ENCODE measurements at places on chromosomes 2 and 18.

DNA sequence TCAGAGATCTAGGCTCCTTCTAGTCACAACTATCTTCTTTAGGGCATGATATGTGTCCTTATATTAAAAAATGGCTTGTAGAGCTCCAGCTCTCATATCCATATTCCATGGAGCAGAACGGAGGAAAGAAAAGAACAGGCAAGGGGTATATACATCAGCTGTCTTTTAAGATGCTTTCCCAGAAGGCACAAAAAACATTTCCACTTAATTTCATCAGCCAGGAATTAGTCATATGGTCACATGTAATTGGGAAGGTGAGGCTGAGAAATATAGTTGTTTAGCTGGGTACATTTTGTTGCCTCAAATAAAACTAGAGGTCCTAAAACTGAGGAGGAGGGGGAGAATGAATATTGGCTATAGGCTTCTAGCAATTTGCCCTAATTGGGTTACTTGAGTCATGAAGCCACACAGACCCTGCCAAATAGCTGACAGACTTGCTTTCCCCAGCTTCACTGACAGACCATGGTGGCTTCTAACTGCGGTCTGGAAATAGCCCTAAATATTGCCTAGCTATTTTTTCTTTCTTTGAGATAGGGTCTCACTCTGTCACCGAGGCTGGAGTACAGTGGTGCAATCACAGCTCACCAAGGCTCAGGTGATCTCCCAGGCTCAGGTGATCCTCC, 20.0 kb downstream of the MAIP1 start:
- DNase-seq: no peak

DNA sequence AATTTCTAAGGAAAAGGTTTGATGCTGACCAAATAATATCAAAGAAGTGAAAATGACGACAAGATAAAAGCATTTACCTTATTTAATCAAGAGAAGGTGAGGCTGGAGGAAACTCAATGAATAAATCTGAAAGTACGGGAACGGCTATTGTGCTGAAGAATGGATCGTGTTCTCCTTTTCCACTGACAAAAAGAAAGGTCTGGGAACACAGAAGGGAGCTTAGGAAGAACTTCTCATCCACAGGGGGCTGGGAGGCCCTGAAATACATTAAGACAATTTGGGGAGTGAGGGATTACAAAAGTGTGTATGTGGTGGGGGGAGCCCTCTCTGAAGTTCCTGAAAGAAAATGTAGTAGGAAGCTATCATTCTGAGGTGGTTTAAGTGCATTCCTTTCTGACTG, 582.3 kb downstream of the SLC4A3 start:
- no peak for DNase-seq

GRCh38 chr2:5692561-5693286, 540 bp downstream of the SOX11 start:
- DNase-seq: no peak

DNA sequence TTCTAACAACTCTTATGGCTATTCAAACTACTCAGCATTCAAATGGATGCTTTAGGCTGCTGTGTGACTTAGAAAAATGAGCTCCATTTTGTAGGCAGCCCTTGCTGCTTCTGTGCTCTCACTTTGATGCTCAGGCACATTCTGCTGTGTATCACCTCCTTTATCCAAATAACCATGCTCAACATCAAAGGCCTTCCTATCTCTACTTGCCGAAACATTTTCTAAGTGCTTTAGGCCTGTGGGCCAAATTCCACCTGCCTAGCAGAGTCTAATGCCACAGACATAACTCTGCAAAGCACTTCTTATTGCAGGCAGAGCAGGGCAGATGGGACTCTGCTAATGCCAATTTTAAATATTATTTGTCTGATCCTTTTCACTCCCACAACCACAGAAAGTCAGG, 397.4 kb downstream of the RND3 start:
- no peak for DNase-seq

DNA sequence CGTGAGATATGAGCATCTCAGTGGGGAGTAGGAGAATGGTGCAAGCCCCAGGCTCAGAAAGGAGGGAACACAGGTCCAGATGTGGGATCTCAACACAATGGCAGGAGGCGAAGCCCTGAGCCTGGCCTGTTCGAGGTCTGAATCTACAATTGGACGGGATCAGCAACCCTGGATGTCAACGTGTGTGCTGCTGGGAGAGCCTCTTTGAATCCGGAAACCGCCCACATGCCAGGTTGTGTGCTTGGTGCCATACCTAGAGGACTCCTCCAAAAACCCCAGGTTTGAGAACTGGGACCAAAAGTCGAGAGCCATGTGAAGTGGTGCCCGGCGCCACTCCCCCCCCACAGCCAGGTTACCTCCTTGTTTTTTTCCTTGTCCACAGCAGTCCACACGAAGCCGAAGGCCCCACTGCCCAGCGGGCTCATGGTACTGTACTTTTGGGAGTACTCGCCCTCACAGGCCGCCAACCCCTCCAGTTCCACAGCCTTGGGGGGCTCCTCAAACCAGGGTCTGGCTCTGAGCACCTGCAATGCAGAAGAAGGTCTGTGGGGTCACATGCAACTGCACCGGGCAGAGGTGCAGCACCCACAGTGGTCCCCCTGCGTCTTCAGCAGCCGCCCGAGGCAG, 20.4 kb upstream of the MTERF4 start:
- no peak for DNase-seq

DNA sequence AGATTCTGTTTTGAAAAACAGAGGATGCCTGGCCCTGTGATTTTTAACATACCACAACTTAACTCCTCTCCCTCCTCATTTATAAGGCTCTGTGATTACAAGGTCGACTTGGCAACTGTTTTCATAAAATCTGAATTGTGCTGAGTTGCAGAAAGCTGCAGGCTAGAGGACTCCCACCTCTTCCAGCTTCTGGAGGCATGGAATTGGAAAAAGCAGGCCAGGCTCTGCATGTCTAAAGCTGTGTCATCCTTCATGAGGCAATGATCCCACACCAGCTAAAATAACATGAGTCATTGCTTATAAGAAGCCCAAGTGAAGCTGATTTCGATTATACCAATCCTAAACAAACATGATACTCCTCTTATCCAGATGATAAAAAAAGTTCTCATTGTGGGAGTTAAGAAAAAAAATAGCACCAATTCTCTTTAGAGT, 11.7 kb downstream of the ARHGAP28 start:
- no peak for DNase-seq

- no peak for DNase-seq
These were observed 175.4 kb downstream of the ZNF521 start for GRCh38 chr18:25176518-25177042.

DNA sequence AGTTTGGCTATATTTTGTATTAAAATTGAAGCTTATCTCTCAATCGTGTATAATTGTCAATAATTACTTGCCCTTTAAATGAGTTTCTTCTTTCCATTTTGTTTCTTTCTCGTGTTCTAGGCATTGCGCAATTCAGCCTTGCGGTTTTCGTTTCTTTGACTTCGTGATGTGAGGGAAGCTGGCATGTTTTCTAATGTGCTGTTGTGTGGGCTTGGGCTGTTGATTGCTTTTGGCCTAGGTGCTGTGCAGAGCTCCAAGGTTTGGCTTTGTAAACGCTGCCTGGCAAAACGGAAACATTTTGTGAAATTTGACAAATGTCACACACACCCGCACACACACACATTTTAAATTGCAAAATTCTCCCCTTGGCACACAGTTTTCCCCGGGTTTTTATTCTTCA, 242.6 kb upstream of the TCF4 start:
- no peak for DNase-seq

DNA sequence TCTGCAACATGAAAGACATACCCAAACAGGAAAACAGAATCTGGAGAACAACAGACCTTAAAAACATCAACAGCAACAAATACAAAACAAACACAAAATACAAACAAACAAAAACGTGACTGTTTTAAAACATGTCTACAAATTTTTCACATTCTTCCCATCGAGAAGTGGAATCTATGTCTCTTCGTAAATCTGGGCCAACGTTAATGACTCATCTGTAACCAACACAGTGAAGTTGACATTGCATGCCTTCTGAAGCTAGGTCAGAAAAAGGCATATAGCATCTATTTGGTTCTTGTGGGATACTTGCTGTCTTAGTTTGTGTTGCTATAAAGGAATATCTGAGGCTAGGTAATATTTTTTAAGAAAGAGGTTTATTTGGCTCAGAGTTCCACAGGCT, 269.0 kb upstream of the FBXO11 start:
- DNase-seq: no peak

GRCh38 chr2:13537771-13538349, 821.1 kb downstream of the TRIB2 start:
- no peak for DNase-seq

DNA sequence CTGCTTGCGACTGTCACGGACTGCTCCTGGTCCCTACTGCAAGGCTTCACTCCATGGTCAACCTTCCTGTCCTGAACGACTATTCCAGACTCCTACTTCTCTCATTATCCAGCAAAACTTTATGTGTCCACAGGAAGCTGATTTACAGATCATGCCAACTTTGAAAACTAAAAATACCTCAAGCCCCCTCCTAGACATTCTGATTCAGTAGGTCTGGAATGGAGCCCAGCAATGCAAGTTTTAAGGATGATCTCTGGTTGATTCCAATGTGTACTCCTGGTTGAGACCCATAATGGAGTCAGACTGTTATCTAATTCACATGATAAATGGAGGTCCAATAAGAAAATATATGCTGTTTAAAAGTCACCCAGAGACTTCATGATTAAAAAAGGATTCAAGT, 13.1 kb upstream of the LRATD1 start:
- no peak for DNase-seq

DNA sequence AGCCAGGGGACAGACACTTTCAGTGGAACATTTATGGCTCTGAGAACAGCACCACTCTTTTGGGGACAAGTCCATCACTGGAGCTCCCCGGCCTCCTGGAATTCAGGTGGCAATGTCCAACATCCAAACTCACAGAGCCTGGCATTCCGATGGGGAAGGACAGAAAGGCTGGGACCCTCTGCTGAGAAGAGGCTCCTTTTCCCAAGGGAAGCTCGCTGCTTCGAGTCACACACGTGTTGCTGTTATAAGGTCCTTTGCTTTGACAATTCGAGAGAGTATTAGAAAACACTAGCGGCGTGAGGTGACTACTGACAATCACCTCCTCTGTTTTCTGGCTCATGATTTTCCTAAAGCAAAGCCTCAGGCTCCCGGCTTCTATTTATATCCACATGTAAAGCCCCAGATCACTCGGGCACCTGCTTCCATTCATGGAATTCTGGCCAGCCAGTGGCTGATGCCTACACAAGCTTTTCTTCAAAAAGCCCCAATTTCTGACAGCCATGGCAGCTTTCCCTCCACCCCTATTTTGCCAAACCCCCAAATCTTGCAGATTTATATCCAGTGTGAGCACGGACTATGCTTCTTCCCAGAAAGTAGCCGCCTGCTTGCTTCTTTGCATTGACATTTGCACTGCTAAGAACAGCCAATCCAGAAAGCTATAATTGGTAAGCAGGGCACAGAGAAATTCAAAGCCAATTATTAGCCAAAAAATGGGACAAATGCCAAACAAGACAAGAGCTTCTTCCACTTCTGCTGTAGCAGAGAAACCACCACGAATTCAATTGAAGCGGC, 67.3 kb downstream of the NDUFA10 start:
- no peak for DNase-seq

- no peak for DNase-seq
These were observed 344.5 kb upstream of the TNP1 start for GRCh38 chr2:217204358-217204757.

GRCh38 chr2:28311660-28312249, 80.9 kb upstream of the FOSL2 start:
- DNase-seq: no peak

GRCh38 chr2:8628179-8628865, 53.5 kb upstream of the ID2 start:
- DNase-seq: no peak

DNA sequence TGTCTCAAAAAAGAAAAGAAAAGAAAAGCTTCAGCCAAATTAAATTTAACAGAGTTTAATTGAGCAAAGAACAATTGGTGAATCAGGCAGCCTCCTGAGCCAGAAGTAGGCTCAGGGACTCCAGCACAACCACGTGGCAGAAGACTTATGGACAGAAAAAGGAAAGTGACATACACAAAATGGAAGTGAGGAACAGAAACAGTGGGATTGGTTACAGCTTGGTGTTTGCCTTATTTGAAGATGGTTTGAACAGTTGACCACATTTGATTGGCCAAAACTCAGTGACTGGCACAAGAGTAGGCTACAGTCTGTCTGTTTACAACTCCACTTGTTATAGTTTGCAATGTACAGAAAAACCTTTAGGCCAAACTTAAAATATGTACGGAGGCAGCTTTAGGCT, 83.1 kb downstream of the SOCS6 start:
- DNase-seq: no peak

- DNase-seq: no peak
These were observed 638 bp downstream of the ST3GAL5 start for GRCh38 chr2:85888020-85888683.

DNA sequence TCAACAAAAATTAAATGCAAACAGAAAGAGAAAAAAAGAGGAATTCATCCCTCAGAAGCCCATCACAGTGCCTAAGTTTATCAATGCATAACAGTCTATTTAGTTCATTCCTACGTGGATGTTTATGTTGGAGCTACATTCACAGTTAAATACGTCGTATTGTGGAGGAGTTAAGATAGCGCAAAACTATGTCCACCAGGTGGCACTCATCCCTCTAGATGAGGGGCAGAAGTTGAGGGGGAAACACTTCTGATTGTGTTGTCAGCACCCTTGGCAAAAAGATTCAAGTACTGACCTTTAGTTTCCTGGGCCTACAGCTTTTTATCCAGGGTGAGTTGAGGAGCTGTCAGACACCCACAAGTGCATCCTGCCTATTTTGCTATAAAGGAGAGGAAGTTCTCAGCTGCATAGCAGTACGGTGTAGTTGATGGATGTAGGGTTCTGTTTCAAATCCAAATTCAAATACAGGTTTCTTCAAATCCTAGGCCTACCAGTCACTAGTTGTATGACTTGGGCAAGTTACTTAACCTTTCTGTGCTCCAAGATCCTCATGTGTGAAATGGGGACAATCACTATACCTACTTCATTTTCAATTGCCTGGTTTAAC, 26.8 kb upstream of the MYO1B start:
- no peak for DNase-seq

DNA sequence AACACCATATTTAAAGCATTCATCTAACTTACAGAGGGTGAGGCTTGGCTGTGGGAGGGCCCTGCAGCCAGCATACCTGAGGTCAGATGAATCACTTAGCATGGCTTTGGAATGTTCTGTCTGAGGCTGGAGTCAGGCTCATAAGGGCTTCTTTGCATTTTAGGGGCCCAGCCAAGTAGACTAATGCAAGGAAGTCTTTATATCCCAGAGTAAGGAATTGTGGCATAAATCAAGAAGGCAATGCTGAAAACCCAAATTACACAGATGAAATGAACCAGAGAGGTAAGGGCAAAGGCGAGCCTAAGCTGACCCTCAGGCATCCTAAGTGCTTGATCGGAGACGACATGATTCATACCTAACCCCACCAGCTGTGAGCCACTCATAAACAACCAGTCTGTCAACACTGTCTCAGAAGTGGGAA, 383.6 kb downstream of the DCC start:
- no peak for DNase-seq

DNA sequence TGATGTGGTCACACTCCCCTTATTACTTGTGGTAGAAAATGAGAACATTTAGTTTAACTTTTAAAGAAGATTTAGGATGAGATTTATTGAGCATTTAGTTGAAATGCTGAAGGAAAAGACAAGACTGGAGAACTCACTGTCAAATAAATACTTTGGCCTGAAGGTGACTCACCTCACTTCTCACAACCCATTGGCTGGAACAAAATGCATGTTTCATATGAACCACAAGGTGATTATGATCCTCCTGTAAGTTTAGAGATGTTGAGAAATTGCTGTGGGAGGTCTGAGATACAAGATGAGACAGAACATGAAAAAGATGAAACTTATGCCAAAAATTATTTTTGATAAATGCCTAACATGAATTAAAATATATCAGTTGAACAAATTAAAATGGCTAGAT, 1004.5 kb downstream of the SOCS6 start:
- DNase-seq: no peak

- no peak for DNase-seq
These were observed 11.2 kb upstream of the NABP1 start for GRCh38 chr2:191666732-191667131.

Measured in omental fat pad (tissue), 4 donors.